ENCODE measurements at places on chromosomes 12 and 14.

GRCh38 chr14:23449314-23449713, 13.9 kb upstream of the MYH7 start:
- no peak overlapping the region for H3K27ac ChIP-seq
- no peaks in the 10 kb centered on the region for H3K36me3 ChIP-seq
- DNase-seq: no peak
- no peak overlapping the region for H3K4me3 ChIP-seq

GRCh38 chr12:66482351-66483203, 180.3 kb downstream of the HELB start:
- peaks cover 2% of the 10 kb centered on the region for H3K36me3 ChIP-seq
- no peak for DNase-seq
- no peak overlapping the region for H3K27ac ChIP-seq
- H3K4me1 ChIP-seq: no peaks in the 10 kb centered on the region
- no peaks in the 10 kb centered on the region for H3K27me3 ChIP-seq

GRCh38 chr12:128258866-128259555, 8.0 kb upstream of the TMEM132C start:
- H3K27ac ChIP-seq: no peak overlapping the region
- H3K4me1 ChIP-seq: no peaks in the 10 kb centered on the region
- H3K4me3 ChIP-seq: no peak overlapping the region
- peaks cover 3% of the 10 kb centered on the region for H3K27me3 ChIP-seq

GRCh38 chr14:102487204-102487577, 22.4 kb downstream of the ANKRD9 start:
- no peaks in the 10 kb centered on the region for H3K4me1 ChIP-seq
- DNase-seq: no peak
- H3K27ac ChIP-seq: no peak overlapping the region
- H3K36me3 ChIP-seq: peaks cover 5% of the 10 kb centered on the region

GRCh38 chr14:72717220-72717619, 176.7 kb downstream of the DPF3 start:
- no peak overlapping the region for H3K27ac ChIP-seq
- no peak overlapping the region for H3K4me3 ChIP-seq
- no peak for DNase-seq
- H3K27me3 ChIP-seq: no peaks in the 10 kb centered on the region
- H3K36me3 ChIP-seq: peaks cover 6% of the 10 kb centered on the region

DNA sequence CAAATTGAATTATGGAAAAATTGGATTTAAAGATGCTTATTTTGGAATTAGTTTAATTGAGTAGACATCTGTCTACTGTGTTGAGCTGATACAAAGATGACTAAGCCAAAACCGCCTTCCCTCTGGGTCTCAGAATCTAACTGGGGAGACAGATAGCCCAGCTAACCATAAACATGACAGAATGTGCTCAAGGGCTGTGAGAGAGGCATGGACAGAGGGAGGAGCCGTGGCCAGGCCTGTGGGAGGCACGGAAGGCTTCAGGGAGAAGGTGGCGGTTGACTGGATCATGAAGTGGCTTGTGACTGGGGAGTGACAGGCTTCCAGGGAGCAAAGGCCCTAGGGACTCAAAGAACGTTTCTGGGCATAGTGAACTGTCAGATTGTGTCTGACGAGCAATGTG, 74.6 kb downstream of the DACT1 start:
- H3K36me3 ChIP-seq: no peaks in the 10 kb centered on the region
- H3K4me1 ChIP-seq: no peaks in the 10 kb centered on the region
- peaks cover 3% of the 10 kb centered on the region for H3K27me3 ChIP-seq
- H3K27ac ChIP-seq: no peak overlapping the region
- no peak for DNase-seq
- H3K4me3 ChIP-seq: no peak overlapping the region

- H3K27ac ChIP-seq: no peak overlapping the region
- H3K27me3 ChIP-seq: no peaks in the 10 kb centered on the region
- no peak for DNase-seq
Observed at GRCh38 chr14:67917006-67917405, 97.4 kb downstream of the RAD51B start.

GRCh38 chr12:106918746-106919145, 37.0 kb upstream of the TMEM263 start:
- no peak for DNase-seq
- H3K36me3 ChIP-seq: no peaks in the 10 kb centered on the region
- H3K27ac ChIP-seq: no peak overlapping the region
- H3K4me3 ChIP-seq: no peak overlapping the region
- peaks cover 69% of the 10 kb centered on the region for H3K27me3 ChIP-seq

- H3K36me3 ChIP-seq: peaks cover 76% of the 10 kb centered on the region
- no peak overlapping the region for H3K27ac ChIP-seq
- H3K4me3 ChIP-seq: no peak overlapping the region
- H3K4me1 ChIP-seq: no peaks in the 10 kb centered on the region
Observed at GRCh38 chr14:70563869-70564268, 29.1 kb upstream of the ADAM20 start.

DNA sequence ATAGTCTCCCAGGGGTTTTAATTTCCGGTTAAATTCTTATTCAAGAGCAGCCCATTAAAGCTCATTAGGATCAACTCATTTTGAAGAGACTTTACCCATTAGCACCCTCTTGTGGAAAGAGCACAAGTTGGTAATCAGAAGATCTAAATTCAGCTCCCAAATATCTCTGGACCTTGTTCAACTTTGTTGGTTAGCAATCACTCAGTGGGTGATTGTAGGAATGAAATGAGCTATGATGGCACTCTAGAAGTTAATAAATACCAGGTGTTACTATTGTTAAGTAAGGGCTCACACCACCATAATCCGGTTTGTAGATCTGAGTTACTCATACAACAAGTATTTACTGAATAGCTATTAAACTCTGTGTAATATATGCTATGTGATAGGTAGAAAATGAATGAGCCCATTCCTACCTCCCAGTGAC, 42.9 kb downstream of the TRIP11 start:
- peaks cover 62% of the 10 kb centered on the region for H3K36me3 ChIP-seq
- H3K27me3 ChIP-seq: no peaks in the 10 kb centered on the region
- no peak overlapping the region for H3K4me3 ChIP-seq
- H3K4me1 ChIP-seq: peaks cover 8% of the 10 kb centered on the region
- peak overlapping the region; percentile 6 for H3K27ac ChIP-seq

Data from activated B cell treated with CpG ODN at 0.5 μM for 24 hours (primary cell).